ENCODE measurements at places on chromosomes 5 and 9.
A peak's percentile ranks its signal among the peaks of the same experiment; 100 is the strongest.

GRCh38 chr5:103298607-103299188 is 40.1 kb downstream of the MACIR start:
- no peak for DNase-seq

DNA sequence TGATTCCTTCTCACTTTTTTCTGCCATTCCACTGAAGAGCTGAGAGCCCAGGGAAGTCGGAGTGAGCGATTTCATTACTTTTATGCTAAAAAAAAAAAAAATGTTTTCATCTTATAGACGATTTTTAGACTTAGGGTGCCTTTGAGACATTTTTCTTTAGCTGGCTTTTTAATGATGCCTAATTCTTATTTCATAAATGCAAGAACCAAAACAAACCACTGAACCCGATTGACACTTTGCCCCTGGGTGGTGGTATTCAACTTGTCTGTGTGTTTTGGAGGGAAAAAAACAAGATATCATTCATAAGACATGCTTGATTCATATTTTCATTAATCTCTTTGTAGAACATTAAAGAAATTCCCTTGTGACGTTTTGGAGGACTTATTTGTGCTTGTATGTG is 2.4 kb downstream of the TLE4 start:
- DNase-seq = no peak

GRCh38 chr5:119274030-119274766 is 81.6 kb upstream of the TNFAIP8 start:
- no peak for DNase-seq

DNA sequence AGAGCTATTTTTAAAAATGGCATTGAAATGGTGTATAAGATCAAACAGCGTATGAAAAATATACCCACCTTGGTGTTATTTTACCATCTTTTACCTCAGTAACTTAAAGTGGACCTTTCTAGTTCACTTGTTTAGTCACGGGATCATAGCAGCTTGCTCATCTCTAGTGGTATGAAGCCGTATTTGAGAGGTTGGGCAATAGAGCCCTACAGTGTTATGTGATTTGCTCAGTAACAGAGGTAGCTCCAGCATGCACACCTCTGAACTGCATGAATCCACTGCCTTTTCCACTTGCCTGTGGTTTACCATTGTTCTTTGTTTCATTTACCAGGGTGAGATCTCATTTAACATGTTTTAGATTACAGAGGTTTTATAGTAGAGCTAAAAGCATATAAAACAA is 134.4 kb downstream of the ATG10 start:
- no peak for DNase-seq

DNA sequence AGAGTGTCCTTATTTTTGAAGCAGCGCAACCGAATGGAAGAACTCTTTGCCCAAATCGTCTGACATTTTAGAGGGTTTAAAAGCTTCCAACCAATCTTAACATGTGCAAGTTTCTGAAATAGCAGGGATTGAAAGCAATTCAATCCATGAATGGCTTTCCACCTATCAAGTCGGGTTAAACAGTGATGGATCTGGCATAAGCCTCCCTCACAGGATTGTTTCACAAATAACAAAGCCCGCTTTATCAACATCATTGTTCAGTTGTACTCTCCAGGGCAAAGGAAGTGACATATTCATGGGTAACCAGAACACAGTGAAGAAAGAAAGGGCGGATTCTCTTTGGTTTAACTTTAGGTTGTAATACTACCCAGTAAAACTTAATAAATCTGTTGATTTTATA is 497.3 kb downstream of the MTRR start:
- no peak for DNase-seq

GRCh38 chr5:147673266-147673665 is 109.3 kb downstream of the JAKMIP2 start:
- no peak for DNase-seq

GRCh38 chr5:77259476-77259875 is 49.0 kb downstream of the PDE8B start:
- DNase-seq = no peak

GRCh38 chr5:85732185-85732584 is 885.6 kb upstream of the COX7C start:
- no peak for DNase-seq

- DNase-seq = no peak
These were observed 179.9 kb downstream of the ATPSCKMT start for GRCh38 chr5:10069637-10070313.

GRCh38 chr9:105593145-105593544 is 35.2 kb downstream of the FKTN start:
- no peak for DNase-seq

- no peak for DNase-seq
These were observed 459.9 kb upstream of the NMUR2 start for GRCh38 chr5:152864991-152865390.

GRCh38 chr9:133184971-133185370 is 21.3 kb upstream of the GBGT1 start:
- peak; percentile 52 for DNase-seq

DNA sequence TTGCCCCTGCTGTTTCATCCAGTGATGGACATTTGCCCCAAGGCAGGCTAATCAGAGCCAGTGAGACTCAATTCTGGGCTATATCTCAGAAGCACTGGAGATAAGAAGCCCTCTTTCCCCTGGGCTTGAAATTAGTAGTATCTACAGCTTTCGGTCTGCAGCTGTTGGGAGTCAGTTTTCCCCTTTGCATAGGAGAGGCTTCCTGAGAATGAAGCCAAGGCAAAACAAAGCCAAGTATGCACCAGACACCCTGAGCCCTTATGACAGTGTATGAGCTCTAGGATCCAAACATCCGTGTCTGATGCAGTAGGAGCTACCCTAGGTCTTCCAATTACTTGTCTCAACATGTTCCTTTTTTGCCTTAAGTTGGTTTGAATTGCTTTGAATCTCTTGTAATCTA is 79.2 kb upstream of the PANK3 start:
- DNase-seq = no peak

DNA sequence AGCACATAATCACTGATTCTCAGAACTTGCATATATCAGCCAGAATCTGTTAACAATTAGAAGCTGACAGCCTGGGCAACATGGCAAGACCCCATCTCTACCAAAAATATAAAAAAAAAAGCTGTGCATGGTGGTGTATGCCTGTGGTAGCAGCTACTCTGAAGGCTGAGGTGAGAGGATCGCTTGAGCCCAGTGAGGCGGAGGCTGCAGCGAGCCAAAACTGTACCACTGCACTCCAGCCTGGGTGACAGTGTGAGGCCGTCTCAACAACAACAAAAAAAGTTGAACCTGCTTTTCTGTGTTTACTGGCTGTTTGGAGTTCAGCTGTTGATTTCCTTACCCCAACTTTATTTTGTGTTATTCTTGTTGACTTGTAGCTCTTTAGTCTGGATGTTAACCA is 66.8 kb downstream of the GOLPH3 start:
- DNase-seq = no peak

DNA sequence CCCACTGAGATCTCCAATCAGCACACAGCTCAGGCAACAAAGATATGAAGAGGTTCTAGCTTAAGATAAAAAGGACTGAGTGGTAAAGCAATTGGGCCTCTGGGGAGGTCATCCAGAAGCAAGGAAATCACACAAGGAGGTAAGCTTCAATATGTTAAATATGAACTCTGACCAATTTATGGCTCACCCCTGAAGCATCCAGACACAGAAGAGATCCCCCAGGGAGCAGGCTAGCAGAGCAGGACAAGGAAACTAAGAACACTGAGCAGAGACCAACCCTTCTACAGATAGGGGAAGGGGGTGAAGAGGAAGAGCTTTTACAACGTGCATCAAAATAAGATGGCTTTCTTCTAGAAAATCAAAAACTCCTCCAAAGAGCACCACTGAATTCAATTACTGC is 616.2 kb downstream of the DNAH5 start:
- no peak for DNase-seq

GRCh38 chr5:171226864-171227263 is 82.2 kb upstream of the TLX3 start:
- DNase-seq = no peak

GRCh38 chr9:22240619-22241018 is 206.0 kb upstream of the DMRTA1 start:
- no peak for DNase-seq

- no peak for DNase-seq
These were observed 4.7 kb upstream of the CCL28 start for GRCh38 chr5:43416803-43417394.

GRCh38 chr9:135790850-135791249 is 88.9 kb downstream of the KCNT1 start:
- no peak for DNase-seq

DNA sequence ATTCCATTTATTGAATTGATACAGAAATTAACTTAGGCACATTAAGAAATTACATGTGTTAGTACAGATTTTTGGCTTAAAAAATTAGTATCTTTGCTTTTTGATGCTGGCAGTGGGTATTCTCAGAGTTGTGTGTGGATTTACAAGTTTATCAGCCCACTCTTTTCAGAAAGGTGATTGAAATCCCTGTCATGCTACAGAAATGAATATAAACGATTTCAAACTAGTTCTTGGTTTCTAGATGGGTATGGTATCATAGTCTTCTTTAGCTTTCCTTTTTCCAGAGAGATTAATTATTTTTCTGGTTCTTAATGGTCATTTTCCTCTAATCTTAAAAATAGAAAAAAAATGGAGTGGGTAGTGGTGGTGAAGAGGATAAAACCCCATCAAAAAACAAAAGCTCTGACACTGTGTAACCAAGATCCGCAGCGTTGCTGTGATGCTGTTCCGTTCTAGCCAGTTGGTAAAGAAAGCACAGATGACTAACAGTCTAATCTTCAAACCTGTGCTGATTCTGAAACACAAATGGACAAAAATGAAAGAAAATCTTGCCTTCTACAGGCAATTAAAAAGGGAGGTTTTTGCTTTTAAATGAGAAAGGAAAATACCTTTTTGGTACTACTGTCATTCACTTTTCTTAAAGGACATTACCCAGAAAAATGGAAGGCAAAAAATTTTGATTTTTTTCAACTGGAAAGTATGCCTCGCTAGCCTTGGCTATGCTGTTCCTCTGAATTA is 5.2 kb downstream of the LRRTM2 start:
- peak; percentile 7 for DNase-seq

GRCh38 chr9:88781628-88782391 is 209.5 kb upstream of the S1PR3 start:
- no peak for DNase-seq

DNA sequence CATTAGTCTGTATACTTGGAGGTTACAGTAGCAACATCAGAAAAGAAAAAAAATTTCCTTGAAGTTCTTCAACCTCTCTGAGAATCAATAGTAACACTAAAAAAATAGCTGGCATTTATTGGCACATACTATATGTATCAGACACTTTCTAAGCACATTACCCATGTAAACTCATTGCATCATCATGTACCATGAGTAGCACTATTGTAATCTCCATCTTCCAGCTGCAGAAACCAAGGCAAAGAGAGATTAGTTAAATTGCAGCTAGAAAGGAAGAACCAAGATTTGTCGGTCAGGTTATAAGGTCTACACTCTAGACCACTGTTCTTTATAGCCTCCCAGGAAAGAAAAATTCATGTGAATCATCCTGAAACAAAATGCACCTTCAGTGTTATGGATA is 31.4 kb upstream of the RAB3C start:
- DNase-seq = no peak

DNA sequence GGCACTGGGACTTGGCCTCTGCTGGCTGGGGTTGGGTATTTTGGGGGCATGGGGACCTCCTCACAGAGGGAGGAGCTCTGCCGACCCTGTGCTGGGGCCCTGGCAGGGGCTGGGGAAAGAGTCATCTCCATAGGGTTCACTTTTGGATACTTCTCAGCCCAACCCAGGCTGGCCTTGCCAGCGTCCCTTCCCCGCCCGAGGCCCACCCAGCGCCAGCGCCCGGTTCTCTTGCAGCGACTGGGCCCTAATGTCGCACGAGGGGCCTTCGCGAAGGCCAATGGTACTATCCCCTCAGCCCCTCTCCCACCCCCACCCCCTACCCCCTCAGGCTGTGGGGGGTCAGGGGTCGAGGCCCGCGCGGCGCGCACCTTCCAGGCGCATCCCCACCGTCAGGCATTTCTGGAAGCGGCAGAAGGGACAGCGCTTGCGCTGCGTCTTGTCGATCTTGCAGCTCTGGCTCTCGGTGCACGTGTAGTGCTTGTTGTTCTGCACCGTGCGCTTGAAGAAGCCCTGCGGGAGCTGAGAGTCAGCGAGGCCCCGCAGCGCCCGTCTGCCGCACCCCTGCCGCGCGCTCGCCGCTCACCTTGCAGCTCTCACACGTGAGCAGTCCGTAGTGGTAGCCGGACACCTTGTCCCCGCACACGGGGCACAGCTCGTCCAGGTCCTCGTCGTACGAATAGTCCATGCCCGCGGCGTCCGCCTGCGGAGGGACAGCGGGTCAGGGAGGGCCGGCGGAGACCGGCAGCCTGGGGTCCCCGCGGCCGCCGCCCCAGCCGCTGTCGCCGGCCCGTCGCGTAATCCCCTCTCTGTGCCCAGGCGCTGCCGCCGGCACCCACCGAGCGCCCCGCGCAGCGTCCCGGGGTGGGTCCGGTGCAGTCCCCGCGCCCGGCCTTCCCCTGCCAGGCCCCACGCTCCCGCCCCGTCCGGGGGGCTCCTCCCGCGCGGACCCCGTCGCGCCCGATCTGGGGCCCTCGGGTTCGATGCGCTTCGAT is 4.2 kb downstream of the NR5A1 start:
- no peak for DNase-seq

- no peak for DNase-seq
These were observed 5.0 kb downstream of the PRUNE2 start for GRCh38 chr9:76900884-76901440.

DNA sequence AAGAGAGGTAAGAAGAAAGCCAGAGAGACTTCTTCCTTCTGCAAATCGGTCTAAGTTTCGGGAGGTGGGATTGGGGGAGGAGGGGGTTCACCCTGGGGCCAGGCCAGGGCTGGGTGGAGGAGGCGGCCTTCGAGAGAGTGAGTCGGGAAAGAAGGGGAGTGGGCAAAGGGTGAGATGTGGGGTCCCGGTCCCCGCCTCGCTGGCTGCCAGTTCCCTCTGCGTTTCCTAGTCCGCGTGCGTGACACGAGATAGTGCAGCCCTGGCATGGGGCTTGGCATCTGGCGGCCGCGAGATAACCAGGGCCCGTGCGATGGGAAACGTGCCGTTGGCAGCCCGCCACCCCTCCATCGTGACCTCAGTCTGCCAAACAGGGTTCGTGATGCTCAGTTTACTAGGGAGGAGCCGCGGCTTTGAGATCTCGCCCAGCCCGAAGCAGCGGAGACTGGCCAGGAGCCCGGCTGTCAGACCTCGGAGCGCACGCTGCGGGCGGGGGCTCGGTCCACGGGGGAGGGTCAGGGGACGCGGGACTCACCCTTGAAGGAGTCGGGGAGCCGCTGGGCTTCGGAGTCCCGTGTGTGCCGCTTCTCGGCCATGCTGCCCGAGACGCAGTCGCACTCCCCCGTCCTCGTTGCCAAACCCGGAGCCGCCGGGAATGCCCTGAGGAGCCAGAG is at the start of gene STOM:
Gene STOM (minus strand): TSS at position 656 of the 671 bp plus-strand sequence. CDS start 63 bp downstream, at position 593.
- DNase-seq = peak; percentile 69

GRCh38 chr9:89814340-89815040 is 209.7 kb downstream of the GADD45G start:
- no peak for DNase-seq

DNA sequence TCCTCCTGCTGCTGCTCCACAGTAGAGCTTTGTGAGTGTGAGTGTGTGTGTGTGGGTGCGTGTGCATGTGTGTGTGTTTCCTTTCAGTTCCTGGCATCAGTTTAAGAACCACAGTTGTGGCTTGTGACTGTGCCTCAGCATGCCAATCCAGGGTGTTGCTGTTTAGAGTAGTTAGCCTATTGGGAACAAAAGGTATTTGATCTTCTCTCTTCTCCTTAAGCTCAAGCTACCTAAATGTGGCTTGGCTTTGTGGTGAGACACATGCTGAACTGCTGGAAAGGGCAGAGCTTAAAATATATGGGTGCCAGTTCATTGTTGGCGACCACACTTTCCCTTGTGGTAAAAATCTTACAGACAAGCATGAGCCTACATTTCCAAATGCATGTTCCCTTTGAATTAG is 116.6 kb upstream of the BNC2 start:
- no peak for DNase-seq

GRCh38 chr5:95620030-95620869 is at the start of gene GPR150:
TSS of gene GPR150 (plus strand) at chr5:95620087. CDS start at chr5:95620276, 189 bp downstream.
- peak; percentile 70 for DNase-seq

Measured in activated CD4-positive, alpha-beta T cell treated with anti-CD3 and anti-CD28 coated beads, Interleukin-2, amount 50 U/mL, for 48 hours (primary cell).